Muscle of leg (tissue), 16 donors: ENCODE measurements at places on chromosomes 6 and 20. TPM values are rescaled to one million over a fixed set of nuclear protein-coding genes. Genes with fewer than 3 reads are reported as not detected.

DNA sequence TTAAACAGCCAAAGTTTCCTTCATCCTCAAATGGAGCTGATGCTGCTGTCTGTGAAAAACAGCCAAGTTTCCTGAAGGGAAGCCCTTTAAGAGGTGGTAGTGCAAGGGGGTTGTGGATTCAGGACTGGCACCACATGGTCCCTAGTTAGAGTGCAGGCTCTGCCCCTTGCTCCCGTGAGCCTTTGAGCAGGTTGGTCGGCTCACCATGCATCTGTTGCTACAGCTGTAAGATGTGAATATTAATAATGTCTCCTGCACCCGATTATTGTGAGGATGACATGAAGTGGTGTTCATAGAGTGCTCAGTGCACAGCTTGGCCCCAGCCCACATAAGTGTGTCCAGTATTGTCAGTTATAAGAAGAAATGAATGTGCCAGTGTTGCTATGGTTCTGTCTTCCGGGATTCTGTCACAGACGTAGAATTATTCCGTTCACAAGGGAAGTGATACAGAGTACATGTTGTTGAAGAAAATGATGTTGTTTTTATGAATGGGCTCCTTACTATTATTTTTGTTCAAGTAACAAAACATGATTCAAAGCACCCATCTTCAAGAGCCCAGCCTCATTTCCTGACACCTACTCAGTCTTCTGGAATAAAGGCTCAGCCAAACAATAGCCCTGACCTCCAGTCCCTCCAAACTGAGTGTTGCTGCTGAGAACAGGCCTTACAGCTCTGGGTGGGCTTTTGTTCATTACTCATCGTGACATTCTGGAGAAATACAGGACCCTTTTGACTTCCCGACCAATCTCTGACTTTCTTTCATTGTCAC is 2.9 kb upstream of the PKIG start:
- DNase-seq = no peak

DNA sequence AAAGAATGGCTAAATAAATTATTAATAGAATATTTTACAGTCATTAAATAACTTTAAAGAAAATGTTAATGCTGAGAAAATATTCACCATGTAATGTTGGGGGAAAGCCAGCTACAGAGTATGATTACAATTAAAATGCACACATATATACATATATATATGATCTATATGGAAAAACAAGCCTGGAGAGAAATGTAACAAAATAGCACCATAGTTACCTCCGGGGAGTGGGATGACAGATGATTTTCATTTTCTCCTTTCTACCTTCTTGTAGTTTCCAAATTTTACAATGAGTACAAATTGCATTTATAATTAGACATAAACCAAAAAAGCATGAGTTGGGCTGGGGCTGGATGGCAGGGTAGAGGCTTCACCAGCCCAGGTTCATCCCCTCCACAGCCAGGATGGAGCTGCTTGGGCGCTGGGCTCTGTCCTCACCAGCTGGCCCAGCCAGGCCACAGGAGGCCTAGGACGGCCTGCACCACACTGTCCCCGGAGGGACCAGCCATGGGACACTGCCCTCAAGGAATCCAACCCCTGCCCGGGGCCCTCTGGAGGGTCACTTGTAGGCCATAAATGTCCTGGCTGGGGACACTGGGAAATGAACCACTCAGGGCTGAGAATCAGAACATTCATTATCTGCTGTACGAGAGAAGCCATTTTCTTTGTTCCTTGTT is 10.3 kb downstream of the C20orf203 start:
- no peak for DNase-seq

Gene GPLD1
- total RNA-seq = 2.7 TPM

DNA sequence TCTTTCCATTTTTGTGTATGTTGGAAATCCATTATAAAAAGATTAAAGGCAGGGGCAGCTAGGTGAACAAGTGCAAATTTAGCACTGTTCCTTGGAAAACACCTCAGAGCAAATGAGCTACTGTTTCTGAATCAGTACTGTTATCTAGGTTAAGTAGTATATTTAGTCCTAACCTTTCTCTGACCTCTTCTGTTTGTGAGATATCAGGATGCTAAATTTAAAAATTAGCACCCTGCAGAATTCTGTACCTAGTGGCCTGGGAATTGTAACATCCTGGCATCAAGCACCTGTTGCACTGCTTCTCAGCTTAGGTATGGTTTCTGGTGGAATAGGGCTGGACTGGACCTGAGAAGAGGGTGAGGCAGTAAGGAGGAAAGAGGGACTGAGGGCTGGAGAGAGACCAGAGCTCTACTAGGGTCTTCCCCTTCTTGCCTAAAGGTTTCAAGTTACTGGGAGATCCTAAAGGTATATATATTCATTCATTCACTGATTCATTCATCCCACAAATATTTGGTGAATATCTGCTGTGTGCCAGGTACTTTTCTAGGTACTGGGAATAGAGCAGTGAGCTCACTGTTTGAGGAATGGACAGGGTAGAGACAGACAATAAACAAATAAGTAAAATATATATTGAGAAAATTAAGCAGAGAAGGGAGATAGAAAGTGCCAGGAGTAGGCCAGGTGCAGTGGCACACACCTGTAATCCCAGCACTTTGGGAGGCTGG is 5.2 kb downstream of the ZNF76 start:
- DNase-seq = no peak

- no peak for DNase-seq
Measured at GRCh38 chr6:54588176-54588575, 258.4 kb upstream of the FAM83B start.

Gene ECI2
- 55.6 TPM for total RNA-seq

DNA sequence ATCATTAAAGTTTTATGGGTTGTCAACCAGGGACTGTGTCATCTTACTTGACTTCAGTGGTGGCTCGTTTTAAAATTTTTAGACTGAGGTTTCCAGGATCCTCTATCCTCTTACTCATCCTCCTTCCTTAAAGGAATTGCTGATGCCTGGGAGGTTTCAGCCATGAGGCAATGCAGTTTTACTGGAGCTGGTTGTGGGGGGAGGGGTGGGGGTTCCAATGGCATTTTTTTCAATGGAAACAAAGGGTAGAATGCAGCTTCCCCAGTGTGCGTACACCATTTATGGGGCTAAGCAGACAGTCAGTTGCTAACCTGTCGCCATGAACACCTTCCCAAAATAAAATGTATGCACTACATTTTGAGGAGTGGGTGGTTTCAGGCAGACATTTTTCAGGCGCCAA is 88.0 kb downstream of the METTL24 start:
- no peak for DNase-seq

DNA sequence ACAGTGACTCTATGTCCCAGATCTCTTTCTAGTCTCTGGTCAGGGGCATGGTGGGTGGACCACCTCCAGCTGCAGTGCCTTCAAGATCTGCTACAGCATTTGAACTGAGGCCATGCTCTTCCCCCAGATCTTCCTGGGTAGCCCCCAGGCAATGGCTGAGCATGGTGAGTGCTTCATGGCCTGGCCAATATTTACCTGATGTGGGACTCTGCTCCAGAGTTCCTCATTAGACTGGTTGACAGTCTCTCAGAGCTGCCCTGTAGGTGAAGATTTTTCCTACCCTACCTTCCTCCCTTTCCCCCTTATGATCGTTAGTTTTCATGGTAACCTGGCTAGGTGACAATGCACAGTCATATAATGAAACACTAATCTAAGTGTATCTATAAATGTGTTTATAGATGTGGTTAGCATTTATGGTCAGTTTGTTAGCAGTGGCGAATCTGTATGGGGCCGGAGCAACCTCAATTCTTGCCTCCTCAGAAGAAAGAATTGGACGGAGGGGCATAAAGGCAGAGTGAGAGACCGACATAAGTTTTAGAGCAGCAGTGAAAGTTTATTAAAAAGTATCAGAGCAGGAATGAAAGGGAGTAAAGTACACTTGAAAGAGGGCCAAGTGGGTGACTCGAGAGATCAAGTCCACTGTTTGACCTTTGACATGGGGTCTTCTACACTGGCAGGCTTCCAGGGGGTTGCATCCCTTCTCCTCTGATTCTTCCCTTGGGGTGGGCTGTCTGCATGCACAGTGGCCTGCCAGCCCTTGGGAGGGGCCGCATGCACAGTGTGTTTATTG is 256.3 kb downstream of the CD83 start:
- DNase-seq = no peak

Gene SUN5
- total RNA-seq = not detected

Gene MEI4
- under 0.01 TPM for total RNA-seq

Gene CST5
- not detected for total RNA-seq

Gene PLCB4
- total RNA-seq = 5.7 TPM

- no peak for DNase-seq
Measured at GRCh38 chr6:153963352-153963751, 75.7 kb upstream of the OPRM1 start.
